Kidney epithelial cell (primary cell): ENCODE measurements at places on chromosomes 5 and 9. TPM values are rescaled to one million over a fixed set of nuclear protein-coding genes. Genes with fewer than 3 reads are reported as not detected.
A peak's percentile ranks its signal among the peaks of the same experiment; 100 is the strongest.

The PCDHB8 gene
- total RNA-seq, result 0.34 and 0.84 TPM in 2 replicates

DNA sequence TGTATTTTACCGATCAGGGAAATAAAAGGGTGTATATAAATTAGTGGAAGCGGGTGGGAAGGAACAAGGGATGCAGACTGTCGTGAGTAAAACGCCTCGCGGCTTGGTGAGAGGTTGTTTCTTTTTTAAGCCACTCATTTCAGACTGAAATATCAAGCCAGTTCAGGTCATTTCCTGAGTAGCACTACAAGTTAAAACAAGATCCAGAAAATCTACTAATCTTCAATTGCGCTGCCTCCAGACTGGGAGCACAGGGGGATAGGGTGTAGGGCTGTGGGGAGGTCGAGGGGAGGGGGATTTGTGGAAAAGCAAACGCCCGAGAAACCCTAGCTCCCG lies 140.8 kb downstream of the TSSK1B start:
- no peak for DNase-seq

DNA sequence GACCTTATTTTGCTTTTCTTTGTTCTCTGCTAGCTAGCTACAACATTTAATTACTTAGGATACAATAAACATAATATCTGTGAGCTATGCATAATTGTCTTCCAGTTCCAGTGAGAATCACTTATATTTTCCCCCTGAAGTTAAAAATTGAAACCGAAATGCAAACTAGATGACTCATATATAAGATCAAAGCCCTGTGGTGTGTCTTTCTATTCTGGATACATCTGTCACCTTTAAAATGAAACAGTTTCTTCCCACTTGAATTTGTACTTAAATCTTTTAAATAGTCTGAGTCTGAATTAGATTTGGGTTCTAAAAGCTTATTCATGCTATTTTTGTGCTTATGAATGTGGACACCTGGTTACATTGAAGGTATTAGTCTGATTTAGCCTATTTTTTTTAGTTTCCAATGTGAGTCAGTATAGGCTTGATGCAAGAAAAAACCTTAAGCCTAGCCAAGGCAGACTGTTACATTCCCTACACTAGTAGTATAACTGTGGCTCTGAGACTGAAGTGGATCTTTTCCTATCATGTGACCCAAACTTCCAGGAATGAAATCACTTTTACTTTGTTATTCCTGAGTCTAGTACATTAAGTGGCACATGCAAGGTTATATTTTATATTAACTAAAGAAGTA lies 703.5 kb upstream of the RGMB start:
- no peak for DNase-seq

GRCh38 chr9:98881836-98882568 lies 61.7 kb upstream of the COL15A1 start:
- DNase-seq, result no peak

GRCh38 chr5:50476549-50476948 lies 35.5 kb upstream of the EMB start:
- DNase-seq, result no peak

The SPATA6L gene
- 1.3 and 2.5 TPM in 2 replicates for total RNA-seq

- DNase-seq, result no peak
Observed at GRCh38 chr9:68797116-68797515, 92.1 kb downstream of the PIP5K1B start.

GRCh38 chr5:122267185-122267584 lies 44.9 kb upstream of the SNCAIP start:
- no peak for DNase-seq

- DNase-seq, result peak; percentile 14
Observed at GRCh38 chr9:123401879-123402513, 46.0 kb downstream of the CRB2 start.

The NR3C1 gene
- total RNA-seq, result 18.3 and 25.3 TPM in 2 replicates

DNA sequence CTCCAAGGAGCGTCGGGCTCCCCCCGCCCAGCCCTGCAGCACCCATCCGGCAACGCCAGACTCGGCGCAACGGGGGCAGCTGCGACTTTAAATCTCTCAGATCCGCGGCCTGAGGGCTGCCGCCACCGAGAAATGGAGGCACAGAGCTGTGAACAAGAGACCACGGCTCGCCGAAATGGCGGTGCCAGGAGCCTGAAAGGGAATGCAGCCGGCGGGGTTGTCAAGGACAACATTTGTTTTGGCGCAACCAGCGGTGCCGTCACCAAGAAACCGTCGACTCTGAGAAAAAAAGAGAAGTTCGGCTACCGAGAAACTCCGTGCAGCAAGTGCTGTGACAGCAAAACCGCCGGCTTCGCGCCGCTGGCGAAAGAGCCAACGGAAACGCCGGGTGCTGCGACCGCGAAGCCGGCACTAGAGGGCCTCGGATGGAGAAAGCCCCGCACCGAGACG lies 2.1 kb upstream of the ANXA2R start:
- DNase-seq, result no peak

DNA sequence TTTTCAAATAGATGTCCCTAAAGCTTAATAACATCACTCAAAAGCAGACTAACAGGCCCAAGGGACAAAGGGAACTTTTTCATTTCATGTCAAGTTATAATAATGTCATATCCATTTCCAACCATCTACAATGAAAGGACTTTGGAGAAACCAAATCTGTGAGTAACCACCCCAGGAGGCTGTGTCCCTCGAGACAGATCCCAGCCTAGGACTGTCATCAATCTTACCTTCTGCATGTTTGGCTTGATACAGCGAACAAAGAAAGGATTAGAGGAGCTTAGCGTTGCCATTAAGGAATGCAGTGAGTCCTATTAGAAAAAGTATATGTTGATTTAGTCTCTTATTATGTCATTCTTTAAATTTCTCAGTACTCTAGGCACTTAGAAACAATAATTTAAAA lies 137.8 kb upstream of the RETREG1 start:
- no peak for DNase-seq

- DNase-seq, result no peak
Observed at GRCh38 chr5:95892784-95893354, 68.8 kb downstream of the ELL2 start.

DNA sequence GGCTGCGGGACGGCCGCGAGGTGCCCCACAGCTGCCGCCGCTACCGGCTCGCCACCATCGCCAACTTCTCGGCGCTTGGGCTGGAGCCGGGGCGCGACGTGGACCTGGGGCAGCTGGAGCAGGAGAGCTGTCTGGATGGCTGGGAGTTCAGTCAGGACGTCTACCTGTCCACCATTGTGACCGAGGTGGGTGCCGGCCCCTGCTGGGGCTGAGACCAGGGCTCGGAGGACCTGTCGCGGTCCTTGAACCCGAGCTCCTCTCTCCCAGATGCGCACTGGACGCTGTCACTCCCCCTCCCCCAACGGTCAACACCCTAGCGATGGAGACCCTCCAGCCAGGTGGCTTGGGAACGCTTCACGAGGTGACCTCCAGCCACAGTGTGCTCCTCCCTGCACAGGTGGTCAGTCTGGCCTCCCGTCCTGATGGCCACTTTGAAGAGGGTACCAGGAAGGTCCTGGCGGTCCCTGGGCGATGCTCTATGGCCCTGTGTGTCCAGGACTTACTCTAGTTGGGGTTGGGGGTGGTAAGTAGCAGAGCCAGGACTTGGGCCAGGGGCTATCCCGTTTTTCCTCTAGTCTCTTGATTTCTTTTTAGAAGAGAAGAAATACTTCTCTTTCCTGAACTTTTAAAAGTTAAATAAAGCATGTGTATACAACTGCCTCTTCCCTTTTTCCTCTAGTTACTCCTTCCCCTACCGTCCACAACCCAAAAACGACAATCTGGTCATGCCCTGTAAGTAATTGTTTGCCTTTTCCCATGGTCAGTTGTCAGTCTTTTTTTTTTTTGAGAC lies 866 bp downstream of the SLC22A5 start:
- no peak for DNase-seq

- no peak for DNase-seq
Observed at GRCh38 chr9:137970686-137971476, 93.3 kb downstream of the CACNA1B start.

GRCh38 chr9:137968235-137968634 lies 90.7 kb downstream of the CACNA1B start:
- DNase-seq, result no peak

DNA sequence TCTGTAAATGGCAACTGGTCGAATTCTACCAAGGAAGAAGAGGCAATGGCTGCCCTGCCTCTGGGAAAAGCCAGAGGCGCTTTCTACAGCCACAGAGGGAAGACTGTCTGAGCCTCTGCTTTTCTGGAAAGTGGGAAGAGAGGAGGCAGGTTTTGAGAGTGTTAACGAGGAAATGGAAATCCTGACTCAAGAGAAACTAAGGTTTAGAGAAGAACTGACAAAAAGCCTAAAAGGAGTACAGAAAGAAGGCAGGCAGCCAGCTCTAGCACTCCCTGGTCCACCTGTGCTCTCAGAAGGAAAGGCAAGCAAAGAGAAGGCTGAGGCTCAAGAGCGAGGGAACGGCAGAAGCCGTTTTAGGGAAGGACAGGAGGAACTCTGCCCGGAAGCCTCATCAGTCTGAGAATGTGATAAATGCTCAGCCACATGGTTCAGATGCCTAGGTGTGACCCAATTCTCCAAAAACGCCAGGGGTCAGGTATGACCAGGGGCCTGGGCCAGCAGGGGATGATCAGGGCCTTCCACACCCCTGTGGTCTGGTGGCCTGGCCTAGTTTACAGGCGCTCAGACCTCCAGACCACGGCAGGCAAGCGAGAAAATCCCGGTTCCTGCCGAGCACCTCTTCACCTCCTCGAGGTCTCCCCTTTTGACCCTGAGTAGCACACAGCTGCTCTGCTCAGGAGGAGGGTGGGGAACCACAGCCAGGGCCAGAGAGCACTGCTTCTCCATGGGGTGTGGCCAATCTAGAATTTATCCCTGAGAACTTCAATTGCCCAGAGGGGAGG lies 79.9 kb upstream of the FBXW11 start:
- DNase-seq, result no peak

The SLC6A18 gene
- not detected in 2 replicates for total RNA-seq

- no peak for DNase-seq
Observed at GRCh38 chr9:81621118-81621517, 68.2 kb downstream of the TLE1 start.

The MZB1 gene
- total RNA-seq, result not detected in 2 replicates

- peak; percentile 88 for DNase-seq
Observed at GRCh38 chr5:98928873-98929709, at the start of gene CHD1. TSS of gene CHD1 (minus strand) at chr5:98929007. CDS start at chr5:98926386, 2,621 bp downstream.

GRCh38 chr9:111372297-111372696 lies 42.3 kb upstream of the OR2K2 start:
- no peak for DNase-seq

- DNase-seq, result no peak
Observed at GRCh38 chr9:78006734-78007133, 24.9 kb downstream of the GNAQ start.

GRCh38 chr5:109630093-109630492 lies 59.6 kb upstream of the MAN2A1 start:
- DNase-seq, result no peak

GRCh38 chr9:6931913-6932312 lies 174.1 kb downstream of the KDM4C start:
- peak; percentile 90 for DNase-seq
